Activated naive CD4-positive, alpha-beta T cell treated with anti-CD3 and anti-CD28 coated beads, Interleukin-2, amount 50 U/mL, for 72 hours (primary cell): ENCODE measurements at places on chromosomes 3 and 15. TPM values are rescaled to one million over a fixed set of nuclear protein-coding genes. Genes with fewer than 3 reads are reported as not detected.

The PSTPIP1 gene
- 95.5 TPM for total RNA-seq

The RABL3 gene
- total RNA-seq = 24.5 TPM

The VGLL3 gene
- 0.14 TPM for total RNA-seq

The SERINC4 gene
- 0.61 TPM for total RNA-seq

The FGF7 gene
- not detected for total RNA-seq

The FBXW12 gene
- total RNA-seq = not detected

The C3orf49 gene
- total RNA-seq = not detected

The ARF4 gene
- 51.7 TPM for total RNA-seq

The STRC gene
- total RNA-seq = 2.6 TPM

The CFAP100 gene
- total RNA-seq = not detected

The PRR20G gene
- not detected for total RNA-seq

The LSMEM2 gene
- total RNA-seq = not detected

The RLBP1 gene
- total RNA-seq = not detected

The CLASP2 gene
- 42.8 TPM for total RNA-seq

The ACSBG1 gene
- not detected for total RNA-seq

The MRPL46 gene
- total RNA-seq = 24.1 TPM

The NR1D2 gene
- total RNA-seq = 32.7 TPM
